ENCODE measurements at places on chromosomes 6 and 20.

GRCh38 chr6:139374357-139375225 is at the start of gene CITED2:
TSS of gene CITED2 (minus strand) at chr6:139374648. CDS start at chr6:139373944, 704 bp downstream.
- peak; percentile 98 for DNase-seq

GRCh38 chr6:30955367-30956042 is 14.7 kb downstream of the MUCL3 start:
- DNase-seq: peak; percentile 71

GRCh38 chr6:47187893-47188587 is 121.7 kb downstream of the TNFRSF21 start:
- DNase-seq: no peak

DNA sequence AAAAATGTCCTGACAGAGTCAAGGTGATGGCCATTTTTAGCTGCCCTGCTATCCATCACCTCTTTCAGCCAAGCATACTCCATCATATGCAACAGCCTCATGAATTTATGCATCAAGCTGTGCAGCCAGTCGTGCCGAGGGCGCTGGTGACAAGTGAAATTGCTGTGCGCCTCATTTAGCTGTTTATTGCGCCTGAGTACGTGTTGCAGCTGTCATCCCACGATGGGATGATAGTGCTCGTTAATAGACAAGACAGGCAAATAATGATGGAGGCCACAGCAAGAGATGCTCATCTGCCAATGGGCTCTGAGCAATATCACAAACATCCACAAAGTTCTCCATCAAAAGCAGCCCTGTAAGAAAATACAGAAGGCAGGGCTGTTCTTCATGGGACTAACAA is 562.3 kb upstream of the POU3F2 start:
- DNase-seq: no peak

GRCh38 chr6:106855117-106855516 is 119.4 kb downstream of the CD24 start:
- DNase-seq: no peak

GRCh38 chr20:18783385-18783959 is 30.1 kb upstream of the SCP2D1 start:
- no peak for DNase-seq

GRCh38 chr20:36629719-36630681 is 16.0 kb downstream of the SLA2 start:
- DNase-seq: peak; percentile 50

GRCh38 chr20:35303735-35304491 is 11.7 kb upstream of the FAM83C start:
- peak; percentile 85 for DNase-seq

DNA sequence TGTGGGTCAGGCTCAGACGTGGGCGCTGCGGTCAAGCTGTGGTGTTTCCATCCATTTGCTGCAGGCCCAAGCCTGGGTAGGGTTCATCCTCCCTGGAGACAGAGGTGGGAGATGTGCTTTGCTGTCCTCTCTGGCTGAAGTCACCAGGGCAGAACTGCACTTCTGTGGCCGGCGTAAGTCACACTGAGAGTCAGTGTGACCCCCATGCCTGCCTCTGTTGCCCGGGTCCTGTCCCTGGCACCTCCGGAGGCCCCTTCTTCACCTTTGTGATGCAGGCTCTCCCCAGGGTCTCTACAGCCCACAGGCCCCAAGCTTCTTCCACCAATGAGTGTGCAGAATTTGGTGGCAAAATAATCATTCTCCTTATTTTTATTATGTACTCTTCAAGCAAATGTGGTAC is 53.8 kb upstream of the DACT2 start:
- peak; percentile 23 for DNase-seq

GRCh38 chr6:145842693-145843546 is 28.3 kb upstream of the FBXO30 start:
- DNase-seq: no peak

DNA sequence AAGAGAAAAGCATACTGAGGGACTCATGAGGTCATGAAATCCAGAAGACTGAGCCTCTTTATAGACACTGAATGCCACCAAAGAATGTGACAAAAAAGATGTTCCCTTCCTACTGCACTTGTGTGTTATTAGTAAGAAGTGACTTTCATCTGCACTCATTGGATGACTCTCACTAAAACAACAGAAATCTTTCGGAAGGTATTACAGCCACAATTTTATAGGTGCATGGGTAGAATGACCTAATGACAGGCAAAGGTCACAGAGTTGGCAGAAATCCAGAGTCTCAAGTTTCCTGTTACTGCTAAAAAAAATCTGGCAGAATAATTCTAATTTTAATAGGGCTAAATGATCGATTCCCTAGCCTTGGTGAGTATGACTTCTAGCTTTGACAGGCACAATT is 13.3 kb downstream of the PKHD1 start:
- DNase-seq: no peak

- DNase-seq: no peak
Measured at GRCh38 chr6:70162972-70163371, 139.9 kb downstream of the COL9A1 start.

DNA sequence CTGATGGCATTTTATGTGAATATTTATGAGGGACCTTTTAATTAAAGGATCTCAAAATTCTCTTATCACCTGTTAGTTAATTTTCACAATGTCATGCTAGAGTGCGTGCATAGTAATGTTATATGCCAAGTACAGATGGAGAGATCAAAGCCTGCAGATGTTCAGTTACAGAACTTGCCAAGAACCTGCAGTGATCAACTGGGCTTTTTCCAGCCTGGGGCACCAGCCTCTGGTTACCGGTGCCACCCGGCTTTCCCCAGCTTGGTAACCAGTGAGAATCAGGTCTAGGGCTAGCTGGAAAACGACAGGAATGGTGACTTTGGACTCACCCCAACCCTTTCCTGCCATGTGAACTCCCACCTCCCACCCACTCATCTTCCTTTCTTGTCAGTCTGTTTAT is 91.8 kb downstream of the CAP2 start:
- no peak for DNase-seq
